ENCODE measurements at places on chromosomes 16 and 17.

GRCh38 chr16:11611871-11612664, 25.3 kb upstream of the LITAF start:
- DNase-seq, result no peak

- no peak for DNase-seq
Measured at GRCh38 chr16:50389900-50390299, 21.1 kb upstream of the BRD7 start.

DNA sequence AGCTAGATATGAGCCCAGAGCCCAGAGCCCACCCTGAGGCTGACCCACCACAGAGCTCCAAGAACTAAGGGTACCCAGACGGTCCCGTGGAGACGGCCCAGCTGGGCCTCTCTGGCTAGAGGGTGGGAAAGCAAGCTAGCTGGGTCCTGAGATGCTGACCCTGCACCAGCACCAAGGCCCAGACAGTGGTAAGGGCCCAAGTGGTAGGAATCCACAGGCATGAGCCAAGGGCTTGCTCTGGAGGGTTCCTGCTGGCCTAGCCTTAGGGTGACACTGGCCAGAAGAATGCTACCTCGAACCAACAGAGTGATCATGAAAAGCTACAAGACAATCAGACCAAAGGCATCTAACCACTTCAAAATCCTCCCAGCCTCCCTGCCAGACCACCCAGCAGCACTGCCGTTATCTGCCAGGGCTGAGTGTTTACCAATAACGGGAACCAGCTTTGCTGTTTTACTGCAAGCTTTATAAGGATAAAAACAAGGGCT, 13.2 kb downstream of the HIC1 start:
- no peak for DNase-seq

DNA sequence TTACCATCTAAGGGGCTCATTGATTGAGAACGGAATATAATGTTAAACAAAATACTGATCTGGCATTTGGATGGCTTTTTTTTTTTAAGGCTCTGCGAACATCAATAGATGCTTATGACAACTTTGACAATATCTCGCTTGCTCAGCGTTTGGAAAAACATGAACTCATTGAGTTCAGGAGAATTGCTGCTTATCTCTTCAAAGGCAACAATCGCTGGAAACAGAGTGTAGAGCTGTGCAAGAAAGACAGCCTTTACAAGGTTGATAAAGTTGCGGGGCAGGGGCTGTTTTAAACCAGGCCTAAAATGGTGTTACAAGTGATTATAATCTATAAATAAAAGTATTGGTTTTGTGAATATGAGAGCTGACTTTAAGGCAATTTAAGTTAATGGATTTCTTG, 22.3 kb downstream of the PTRH2 start:
- no peak for DNase-seq

DNA sequence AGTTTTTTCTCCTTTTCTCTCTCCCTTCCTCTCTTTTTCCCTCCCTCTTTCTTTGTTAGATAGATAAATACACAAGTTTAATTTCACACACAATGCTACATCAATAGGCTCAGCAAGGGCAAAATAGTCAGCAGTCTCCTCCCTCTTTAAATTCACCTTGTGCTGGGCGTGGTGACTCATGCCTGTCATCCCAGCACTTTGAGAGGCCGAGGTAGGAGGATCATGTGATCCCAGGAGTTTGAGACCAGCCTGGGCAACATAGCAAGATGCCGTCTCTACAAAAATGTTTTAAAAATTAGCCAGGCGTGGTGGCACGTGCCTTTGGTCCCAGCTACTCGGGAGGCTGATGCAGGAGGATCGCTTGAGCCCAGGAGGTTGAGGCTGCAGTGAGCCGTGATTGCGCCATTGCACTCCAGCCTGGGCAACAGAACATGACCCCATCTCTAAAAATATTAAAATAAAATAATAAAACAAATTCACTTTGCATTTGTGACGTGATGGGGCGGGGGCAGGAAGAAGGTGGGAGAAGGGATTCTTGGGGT, 27.4 kb downstream of the IL21R start:
- no peak for DNase-seq

GRCh38 chr17:37146086-37147064, 197.6 kb downstream of the AATF start:
- DNase-seq, result no peak

DNA sequence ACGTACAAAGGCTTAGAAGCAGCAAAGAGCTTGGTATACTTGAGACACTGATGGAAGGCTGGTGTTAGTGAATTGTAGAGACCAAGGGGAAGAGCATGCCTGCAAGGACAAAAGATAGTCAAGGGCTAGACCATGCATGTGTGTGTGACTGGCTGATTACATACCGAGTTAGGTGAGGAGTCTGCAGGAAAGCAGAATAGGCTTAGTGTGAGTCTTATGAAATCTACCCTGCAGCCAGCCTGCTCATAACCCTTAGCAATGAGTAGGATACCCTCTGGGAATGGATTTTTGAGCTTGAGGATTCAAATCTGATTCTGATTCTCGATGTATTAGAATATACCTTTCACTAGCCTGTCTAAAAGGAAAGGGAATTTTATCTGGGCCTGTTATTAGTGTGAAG, 77.0 kb downstream of the TANGO6 start:
- no peak for DNase-seq

- no peak for DNase-seq
Measured at GRCh38 chr17:37643869-37644268, 623 bp upstream of the DDX52 start.

DNA sequence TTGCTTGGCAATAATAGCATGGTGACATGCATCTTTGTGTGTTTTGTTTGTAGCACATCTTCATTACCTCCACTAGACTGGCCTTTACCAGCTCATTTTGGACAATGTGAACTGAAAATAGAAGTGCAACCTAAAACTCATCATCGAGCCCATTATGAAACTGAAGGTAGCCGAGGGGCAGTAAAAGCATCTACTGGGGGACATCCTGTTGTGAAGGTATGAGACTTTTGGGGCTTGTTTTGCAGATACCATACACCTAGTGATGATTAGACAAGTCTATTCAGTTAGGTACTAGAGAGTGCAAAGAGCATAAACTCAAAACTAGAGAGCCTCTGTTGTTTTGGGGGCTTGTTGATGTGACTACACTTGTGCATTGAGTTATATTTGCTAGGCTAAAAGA, 41.2 kb downstream of the NFATC3 start:
- DNase-seq, result no peak

DNA sequence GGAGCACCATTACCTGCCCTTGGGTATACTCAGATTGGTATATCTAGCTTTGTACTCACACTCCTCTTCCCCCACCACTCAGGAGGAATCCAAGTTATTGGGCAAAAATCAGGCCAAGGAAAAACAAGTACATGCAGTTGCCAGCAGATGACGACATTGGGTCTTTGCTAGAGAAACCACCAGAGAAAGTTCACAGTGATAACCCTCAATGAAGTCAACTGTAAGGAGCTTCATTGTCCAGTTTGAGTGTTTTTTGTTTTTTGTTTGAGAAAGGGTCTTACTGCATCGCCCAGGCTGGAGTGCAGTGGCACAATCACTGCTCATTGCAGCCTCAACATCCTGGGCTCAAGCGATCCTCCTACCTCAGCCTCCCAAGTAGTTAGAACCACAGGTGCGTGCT, 34.6 kb upstream of the TOX3 start:
- DNase-seq, result no peak

- DNase-seq, result no peak
Measured at GRCh38 chr17:9868552-9868951, 36.5 kb downstream of the RCVRN start.

DNA sequence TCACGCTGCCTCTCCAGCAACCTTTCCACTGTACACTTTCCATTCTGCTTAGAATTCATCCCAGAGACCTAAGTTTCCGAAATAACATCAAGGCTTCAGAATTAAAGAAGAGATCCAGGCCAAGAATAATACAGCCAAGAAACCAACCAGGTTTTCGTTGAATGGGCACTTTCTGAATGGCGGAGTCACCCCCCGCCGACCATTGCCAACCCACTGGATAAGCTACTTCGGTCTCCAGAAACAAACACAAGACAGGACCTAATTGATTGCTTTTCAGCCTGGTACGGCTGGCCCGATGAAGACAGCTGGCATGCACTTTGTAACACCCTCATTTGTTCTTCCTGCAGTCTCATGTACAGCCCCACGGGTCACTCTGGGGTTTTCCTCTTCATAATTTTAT, 308.1 kb upstream of the ZFHX3 start:
- DNase-seq, result no peak

- DNase-seq, result no peak
Measured at GRCh38 chr16:88290850-88291830, 91.6 kb upstream of the ZNF469 start.

GRCh38 chr16:48999044-48999443, 282.6 kb downstream of the CBLN1 start:
- DNase-seq, result no peak

DNA sequence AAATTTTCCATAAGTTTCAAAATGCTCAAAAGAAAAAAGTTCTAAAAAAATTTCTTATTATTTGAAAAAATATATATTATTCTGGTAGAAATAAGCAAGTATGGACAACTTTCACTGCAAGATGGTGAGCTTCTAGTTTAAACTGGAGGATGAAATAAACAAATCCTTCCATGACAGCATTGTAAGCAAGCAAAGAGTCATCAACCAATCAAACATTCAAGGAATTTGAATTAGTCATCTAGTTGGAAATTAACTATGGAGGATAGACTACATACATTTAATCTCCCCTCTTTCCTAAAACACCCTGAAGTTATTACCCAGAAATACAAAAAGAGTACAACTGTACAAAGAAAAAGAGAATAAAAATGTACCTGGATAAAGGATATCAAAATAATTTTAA, 51.0 kb upstream of the IRX5 start:
- no peak for DNase-seq

DNA sequence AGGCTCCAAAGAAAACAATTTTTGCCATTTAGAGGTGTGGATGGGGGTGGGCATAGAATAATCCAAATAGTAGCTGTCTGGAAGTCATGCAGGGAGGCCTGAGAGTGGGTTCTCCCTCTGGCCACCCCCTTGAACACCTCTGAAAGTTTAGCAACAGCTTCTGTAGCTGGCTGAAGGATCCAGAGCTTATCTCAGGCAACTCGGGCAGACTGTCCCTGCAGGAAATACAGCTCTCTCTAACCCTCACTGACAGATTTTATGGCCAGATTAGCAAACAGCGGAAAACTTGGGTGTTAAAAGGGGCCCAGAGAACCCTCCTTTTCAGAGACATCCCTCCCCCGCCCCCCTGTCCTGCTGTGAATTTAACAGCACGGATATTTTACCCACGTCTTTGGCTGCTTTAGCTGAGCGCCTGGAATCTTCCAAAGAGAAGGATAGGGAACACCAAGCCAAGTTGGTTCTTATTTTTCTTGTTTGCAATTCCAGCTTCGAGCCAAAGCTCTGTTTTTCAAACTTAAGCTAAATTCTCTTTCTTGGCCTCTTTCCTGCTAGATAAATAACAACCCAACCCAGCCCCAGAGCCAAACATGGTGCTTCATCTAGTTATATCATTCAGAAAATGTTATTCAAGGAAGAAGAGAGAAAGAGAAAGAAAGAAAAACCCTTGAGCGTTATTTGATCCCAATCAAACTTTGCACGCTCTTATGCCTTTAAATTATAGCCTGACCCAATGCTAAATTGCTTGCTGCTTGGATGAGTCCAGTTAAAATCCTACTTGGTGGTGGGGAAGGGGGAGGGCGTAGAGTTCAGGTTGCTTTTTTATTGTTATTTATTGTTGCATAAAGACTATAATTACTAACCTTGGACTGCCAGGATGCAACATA, 2.3 kb upstream of the HOXB2 start:
- no peak for DNase-seq

- DNase-seq, result no peak
Measured at GRCh38 chr17:18949566-18949965, 2.4 kb upstream of the SLC5A10 start.

- DNase-seq, result no peak
Measured at GRCh38 chr17:57092779-57093178, 7.7 kb downstream of the AKAP1 start.

DNA sequence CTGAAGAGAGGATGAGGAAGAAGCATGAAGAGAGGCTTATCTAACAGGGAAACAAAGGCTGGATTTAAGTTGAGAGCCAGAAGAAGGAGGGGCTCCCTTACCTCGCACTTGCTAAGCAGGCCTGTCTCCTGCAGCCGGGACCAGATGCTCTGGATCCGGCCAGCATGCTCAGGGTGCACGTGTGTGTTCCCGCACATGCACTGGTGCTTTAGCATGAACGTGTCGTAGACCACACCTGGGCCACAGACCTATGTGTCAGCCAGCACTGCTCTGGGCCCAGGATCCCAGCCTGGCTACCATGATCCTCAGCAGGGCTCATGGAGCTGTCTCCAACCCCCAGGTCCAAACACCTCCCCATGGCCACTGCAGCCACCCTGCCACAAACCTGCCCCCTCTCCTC, 14.4 kb downstream of the G6PC3 start:
- DNase-seq, result no peak

DNA sequence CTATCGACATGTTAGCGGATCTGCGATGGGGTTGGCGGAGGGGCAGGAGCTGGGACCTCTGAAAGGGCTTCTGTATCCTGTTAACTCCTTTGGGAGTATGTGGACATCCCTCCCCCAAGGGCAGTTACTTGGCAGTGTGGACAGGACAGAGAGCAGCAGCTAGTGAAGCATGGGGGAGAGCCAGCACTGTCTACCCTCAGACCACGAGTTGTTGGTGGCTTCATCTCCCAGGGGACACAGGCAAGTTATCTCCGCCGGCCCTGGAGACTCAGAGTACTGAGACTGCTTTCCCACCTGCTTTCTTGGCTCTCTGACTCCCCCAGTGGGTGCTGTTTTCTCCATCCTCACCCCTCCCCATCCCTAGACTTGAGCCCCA, 5.3 kb upstream of the GFAP start:
- DNase-seq, result no peak

GRCh38 chr16:70685938-70686375, at the start of gene MTSS2:
Gene MTSS2 (minus strand): TSS chr16:70686053. CDS start chr16:70685791, 262 bp downstream.
- peak; percentile 27 for DNase-seq

DNA sequence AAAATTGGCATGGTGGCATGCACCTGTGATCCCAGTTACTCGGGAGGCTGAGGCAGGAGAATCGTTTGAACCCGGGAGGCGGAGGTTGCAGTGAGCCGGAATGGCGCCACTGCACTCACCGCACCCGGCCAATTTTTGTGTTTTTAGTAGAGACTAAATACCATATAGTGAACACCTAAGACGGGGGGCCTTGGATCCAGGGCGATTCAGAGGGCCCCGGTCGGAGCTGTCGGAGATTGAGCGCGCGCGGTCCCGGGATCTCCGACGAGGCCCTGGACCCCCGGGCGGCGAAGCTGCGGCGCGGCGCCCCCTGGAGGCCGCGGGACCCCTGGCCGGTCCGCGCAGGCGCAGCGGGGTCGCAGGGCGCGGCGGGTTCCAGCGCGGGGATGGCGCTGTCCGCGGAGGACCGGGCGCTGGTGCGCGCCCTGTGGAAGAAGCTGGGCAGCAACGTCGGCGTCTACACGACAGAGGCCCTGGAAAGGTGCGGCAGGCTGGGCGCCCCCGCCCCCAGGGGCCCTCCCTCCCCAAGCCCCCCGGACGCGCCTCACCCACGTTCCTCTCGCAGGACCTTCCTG, at the start of gene HBQ1:
Gene HBQ1 (plus strand): TSS at position 359 of the 575 bp plus-strand sequence. CDS start 28 bp downstream, at position 387.
- peak; percentile 35 for DNase-seq

DNA sequence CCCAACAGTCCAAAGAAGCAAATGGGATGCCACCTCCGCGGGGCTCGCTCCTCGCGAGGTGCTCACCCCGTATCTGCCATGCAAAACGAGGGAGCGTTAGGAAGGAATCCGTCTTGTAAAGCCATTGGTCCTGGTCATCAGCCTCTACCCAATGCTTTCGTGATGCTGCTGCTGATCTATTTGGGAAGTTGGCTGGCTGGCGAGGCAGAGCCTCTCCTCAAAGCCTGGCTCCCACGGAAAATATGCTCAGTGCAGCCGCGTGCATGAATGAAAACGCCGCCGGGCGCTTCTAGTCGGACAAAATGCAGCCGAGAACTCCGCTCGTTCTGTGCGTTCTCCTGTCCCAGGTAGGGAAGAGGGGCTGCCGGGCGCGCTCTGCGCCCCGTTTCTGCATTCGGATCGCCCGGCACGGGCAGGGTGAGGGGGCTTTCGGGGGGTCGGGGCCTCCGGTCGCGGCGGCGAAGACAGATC, at the start of gene CDH13:
Gene CDH13 (plus strand): TSS at position 179 of the 471 bp plus-strand sequence.
- no peak for DNase-seq

All from stimulated activated CD4-positive, alpha-beta T cell treated with anti-CD3 and anti-CD28 coated beads, Interleukin-12 subunit alpha, Interleukin-12 subunit beta, amount 100 ng/mL, for 4 hours (primary cell).